Eye (tissue), 1 donor: ENCODE measurements at places on chromosomes 5 and 9.

DNA sequence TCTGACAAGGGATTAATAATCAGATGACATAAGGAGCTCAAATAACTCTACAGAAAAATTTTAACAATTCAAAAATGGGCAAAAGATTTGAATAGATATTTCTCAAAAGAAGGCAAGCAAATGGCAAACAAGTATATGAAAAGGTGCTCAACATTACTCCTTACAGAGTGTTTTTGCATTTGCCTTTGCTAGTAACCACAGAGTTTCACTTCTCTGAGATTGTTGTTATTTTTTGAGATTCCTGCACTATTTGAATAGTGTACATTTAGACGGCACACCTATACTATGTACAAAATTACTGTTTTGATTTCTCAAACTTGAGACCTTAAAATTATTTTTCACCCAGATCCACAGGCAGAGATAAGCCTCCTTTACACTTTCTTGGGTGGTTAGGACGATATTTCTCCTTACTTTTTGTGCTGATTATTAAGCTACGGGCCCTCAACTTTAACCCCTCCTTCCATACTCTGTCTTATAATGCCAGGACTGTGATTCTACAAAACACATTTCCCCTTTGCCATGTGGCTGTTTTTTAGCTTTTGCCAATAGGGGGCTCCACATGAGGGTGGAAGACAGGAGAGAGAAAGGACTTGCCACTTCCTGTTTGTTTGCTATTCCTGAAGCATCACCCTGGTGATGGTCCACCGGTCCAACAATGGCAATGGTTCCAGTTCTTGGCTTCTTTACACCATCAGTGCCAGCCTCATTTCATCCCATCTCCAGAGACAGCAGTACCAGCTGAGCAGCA, 65.0 kb upstream of the DAP start:
- no peak for DNase-seq

DNA sequence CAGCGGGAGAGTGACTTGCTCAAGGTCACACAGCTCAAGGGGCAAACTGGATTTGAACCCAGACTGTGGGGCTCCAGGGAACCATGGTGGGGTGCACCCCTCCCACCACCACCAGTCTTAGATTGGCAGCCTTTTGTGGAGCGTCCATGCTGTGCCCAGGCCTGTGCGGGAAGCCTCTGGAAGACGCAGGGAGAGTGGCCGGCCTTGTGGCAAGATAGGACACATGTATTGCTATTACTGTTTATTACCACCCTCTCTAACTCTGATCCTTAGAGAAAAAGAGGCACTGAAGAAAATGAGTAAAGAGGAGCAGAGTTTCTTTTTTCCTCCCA, 25.4 kb upstream of the SH3PXD2B start:
- DNase-seq: no peak

GRCh38 chr9:10054456-10054855, 558.3 kb downstream of the PTPRD start:
- no peak for DNase-seq

DNA sequence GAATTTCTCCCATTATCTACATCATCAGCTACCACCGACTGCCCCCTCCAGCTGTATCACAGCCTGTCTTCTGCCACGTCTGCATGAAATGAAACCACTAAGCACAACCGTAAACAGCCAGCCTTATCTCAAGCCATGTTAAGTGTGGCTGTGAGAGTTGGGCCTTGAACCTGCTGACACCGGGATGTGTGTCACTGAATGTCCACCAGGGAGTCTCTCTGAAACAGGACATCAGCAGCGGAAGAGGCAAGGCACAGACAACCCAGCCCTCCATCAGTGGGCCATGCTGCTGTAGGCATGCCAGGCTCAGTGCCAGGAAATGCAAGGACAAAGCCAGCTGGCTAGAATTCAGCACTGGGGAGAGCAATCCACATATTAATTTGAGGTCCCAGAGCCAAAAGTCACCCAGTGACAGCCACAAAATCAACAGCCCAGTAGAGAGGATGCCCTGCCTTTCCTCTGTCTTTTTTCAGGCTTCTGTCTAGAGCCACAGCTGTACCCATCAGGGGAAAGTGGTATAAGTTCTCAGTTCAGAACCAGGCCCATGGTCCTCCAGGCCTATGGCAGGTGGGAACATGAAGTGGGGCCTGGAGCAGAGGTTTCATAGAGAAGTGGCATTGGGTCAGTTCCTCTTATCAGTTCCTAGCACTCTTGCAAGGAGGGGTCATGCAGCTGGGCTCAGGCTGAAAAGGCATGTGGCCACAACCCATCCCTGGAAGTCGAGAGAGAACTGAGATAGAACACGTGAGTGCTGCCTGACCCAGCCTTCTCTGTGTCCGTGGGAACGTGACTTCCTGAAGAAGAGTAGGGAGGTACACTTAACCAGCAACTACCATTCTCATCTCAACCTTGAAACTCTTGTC, 199.4 kb downstream of the ESM1 start:
- DNase-seq: no peak

DNA sequence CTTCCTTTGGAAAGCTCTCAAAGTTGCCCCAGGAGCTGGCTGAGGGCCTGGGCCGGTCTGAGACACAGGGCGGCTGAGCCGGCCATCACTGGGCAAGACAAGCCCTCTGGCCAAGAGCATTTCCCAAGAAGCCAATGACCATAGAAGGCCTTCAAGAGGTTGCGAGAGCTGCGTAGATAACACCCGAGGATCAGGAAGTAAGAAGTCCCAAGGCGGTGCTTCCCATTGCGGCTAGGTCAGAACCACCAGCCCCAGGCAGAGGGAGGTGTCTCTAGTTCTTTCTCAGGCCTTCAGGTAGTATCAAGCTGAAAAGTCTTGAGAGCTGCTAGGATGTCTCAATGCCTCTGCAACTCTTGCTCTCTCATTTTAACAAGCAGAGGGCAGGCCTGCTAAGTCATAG, 54.0 kb upstream of the C5orf58 start:
- no peak for DNase-seq

- DNase-seq: no peak
These were observed 66.0 kb upstream of the ORM1 start for GRCh38 chr9:114256827-114257328.
